Ecto neural progenitor cell (in vitro differentiated cells): ENCODE measurements at places on chromosomes 7 and 10.
A peak's percentile ranks its signal among the peaks of the same experiment; 100 is the strongest.

DNA sequence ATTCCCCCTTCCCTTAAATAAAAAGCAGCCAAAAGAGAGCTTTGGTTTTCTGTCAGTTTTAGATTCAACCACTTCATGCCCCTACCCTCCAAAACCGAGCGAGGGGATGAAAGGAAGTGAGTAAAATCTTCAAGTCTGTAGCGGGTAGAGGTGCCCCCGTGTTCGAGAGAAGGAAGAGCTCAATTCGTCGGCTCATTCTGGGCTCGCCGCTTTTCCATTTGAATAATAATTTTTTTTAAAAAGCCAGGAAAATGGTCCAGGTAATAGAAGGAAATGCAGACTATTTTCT lies 436.2 kb upstream of the GALNT17 start:
- no peak for DNase-seq

GRCh38 chr10:84336406-84337090 lies 8.2 kb downstream of the CCSER2 start:
- no peak for DNase-seq

- DNase-seq = no peak
Measured at GRCh38 chr10:61399406-61399805, 53.8 kb downstream of the TMEM26 start.

GRCh38 chr10:92027141-92027540 lies 103.6 kb downstream of the BTAF1 start:
- DNase-seq = no peak

- DNase-seq = no peak
Measured at GRCh38 chr7:106776618-106777347, 88.3 kb upstream of the PIK3CG start.

DNA sequence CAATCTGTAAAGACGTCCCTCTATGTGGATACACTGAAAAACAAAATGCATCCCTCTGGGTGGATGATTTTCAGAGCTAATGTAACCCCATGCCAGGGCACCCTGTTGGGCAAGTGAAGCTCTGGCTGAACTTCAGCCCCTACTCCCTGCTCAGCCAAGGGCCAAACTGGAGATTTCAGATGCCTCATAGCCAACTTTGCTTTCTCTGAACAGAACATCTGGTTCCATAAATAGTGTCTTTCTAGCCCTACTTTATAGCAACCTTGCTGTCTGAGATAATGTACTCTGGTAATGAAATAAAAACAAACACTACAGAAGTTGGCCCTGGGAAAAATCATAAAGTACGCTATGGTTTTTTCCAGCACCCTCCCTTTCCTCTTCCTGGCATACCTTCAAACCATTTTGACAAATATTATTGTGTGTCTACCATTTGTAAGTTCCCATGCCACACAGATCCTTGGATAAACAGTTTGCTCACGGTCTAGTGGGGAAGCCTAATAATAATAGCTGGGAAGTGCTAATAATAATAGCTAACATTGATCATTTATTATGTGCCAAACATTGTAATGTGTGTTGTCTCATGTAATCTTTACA lies 3.4 kb downstream of the ENTPD1 start:
- DNase-seq = no peak

- DNase-seq = no peak
Measured at GRCh38 chr7:130907439-130907838, 173.4 kb upstream of the KLF14 start.

DNA sequence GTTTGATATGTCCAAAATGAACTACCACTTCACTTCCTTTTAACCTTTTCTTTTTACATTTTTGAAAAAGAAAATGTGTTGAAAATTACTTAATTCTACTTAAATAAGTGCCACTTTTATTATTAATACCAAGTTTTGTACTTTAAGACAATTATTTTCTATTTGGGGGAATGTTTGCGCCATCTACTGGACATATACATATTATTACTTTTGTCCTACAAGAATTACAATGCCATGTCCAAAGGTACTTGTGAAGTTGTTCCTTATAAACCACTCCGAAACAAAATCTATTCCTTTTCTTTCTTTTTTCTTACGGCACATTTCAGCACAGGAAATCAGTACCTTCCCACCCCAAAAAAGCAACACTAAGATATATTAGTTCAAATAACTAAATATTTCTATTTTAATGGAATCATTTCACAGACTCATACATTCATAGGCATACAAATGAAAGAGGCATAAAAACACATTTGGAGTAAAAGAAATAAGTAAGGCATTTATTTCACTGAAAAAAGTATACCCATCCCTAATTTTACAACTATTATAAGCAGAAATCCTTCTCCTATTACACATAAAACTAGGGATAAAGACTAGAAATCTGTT lies 169.9 kb downstream of the RNF133 start:
- no peak for DNase-seq

GRCh38 chr7:51026341-51026740 lies 243.6 kb upstream of the GRB10 start:
- DNase-seq = peak; percentile 20

- no peak for DNase-seq
Measured at GRCh38 chr7:78124216-78124615, 325.6 kb downstream of the PHTF2 start.

DNA sequence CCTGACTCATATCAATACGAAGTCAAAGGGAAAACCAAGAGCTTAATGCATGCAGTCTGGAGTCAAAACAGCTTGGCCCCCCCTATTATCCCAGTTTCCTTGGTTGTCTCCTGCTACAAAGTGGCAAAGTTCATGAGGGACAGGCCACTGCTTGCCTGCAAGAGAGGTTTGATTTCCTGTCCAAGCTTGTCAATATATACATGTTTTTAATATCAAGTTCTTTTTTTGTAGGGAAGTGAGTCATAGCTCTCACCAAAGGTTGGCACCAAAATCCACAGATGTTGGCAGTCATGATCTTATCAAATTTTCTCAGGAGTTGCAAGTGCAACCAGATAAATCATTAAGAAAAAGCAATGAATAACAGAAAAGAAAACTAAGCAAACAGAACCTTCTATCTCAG lies 176.8 kb downstream of the COBL start:
- no peak for DNase-seq

DNA sequence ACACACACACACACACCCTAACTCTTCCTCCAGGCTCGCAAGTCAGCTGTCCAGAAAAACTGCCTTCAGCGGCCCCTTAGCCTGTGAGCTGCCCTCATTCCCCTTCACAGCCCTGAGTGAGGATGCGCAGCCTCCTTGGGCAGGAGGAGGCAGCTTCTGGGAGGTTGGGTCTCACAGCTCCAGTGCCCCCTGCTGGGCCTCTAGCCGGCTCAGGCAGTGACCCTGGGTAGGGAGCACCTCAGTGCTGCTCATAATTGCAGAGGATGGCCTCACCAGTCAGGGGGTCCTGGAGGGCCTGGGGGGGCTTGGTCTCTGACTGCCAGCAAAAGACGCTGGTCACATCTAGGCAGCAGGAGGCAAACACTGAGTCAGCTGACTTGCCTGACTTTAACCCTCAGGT lies 43.7 kb downstream of the ZNF273 start:
- peak; percentile 62 for DNase-seq

DNA sequence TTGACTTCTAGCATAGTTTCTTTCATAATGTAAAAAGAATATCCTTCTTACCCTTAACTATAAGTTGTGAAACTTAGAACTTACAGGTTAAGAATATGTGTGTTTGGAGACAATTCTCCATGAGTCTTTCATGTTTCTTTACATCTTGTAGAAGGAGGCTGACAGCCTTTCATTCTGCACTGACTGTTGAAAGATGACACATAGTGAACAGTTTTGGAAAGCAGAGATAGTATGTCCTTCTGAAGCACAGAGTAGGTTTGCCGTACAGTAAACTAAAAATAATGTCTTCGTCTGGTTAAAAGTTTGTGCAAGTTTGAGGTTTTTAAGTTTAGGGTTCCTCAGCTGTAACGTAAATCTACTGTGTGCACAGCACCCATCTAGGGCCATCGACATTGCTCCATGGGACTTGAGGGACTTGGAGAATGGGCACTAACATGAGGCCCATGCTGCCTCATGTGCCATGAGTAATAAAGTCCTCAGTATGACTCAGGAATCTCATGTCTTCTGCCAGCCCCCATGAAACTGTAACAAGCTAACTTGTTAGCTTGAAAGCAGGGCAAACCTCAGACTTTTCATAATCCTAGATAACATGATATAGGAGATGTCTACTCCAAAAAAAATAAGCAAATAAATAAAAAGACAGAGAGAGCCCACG lies 24.5 kb upstream of the ELAPOR2 start:
- DNase-seq = no peak

DNA sequence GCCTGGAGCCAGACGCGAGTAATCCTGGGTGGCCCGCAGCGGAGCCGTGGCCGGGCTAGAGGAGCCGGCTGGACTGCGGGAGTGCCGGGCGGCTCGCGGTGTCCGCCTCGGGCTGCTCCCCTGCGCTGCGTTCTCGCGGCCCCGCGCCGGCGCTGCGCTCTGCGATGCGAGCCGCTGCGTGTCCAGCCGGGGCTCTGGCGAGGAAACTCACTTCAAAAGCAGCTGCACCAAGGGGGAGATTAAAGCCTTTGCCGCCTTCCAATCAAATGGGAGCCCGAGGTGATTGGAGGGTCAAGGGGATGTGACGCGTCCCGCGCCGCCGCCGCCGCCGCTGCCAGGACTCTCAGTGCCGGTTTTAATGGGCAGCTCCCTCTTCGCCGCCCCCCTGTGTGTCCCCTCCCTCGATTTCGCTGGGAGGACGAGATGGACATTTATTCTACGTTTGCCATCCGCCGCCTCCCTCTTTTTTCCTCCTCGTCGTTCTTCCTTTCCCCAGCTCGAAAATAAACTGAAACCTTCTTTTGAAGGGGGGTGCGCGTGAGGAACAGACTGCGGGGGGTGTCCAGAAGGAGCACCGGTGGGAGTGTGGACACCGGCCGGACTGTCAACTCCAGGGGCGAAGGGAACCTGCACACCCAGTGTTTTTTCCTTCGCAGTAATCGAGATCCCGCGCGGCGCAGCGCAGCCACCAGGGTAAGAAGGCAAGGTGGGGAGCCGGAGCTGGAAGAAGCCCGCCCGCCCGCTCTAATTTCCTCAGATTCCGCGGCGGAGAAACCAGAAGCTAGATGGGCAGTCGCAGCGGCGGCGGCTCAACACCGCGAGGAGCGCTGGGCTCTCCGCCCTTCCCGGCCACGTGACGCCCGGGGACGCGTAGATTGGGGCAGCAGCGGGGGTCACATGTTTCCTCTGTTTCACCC lies at the start of gene ZNF503:
TSS of gene ZNF503 (minus strand) at position 196 of the 917 bp plus-strand sequence. CDS start 345 bp downstream, outside the sequence.
- DNase-seq = peak; percentile 97

DNA sequence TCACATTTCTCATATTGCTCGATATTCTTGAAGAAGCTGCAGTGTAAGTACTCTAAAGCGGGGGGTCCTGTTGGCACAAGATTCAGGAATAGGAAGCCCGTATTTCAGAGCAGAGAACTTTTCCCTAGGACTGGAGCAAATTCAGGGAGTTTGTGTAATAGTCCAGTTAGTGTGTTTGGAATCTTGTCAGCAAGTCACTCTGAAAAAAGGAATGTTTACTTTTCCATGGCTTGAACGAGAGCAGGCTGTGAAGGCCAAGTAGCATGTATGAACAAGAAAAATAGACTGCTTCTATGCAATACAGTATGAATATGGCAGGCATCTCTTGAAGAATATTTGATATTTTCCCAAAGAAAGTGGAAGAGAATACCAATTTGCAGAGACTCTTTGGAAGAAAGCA lies 39.8 kb downstream of the CDC123 start:
- no peak for DNase-seq

DNA sequence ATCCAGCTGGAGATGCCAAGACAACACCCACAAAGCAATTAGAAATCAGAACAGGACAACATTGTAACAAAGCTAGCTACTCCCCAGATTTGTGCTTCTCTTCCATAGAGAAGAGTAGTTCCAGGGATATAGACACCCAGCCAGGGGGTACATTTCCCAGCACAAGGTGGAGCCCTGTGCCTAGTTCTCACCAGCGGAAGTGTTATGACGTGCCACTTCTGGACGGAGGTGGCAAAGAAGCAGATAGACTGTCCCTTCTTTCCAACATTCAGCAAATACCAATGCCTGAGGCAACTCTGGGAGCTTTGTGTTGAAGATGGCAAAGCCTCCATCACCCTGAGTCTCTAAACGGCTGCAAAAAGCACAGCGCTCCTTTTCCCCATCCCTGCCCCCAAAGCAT lies 23.4 kb upstream of the GSAP start:
- no peak for DNase-seq

DNA sequence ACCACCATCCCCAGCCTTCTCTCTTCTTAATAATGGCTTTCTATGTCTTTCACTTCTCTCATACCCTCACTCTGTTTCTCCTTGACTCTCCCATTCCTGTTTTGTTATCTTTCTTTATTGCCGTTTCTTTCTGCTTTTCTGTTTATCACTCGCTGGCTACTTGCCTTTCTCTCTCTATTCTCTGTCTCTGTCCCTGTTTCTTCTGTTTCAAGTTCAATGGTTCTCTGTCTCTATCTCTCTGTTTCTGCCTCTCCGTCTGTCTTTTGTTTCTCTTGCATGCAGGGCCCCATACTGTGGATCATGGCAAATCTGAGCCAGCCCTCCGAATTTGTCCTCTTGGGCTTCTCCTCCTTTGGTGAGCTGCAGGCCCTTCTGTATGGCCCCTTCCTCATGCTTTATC lies at the start of gene OR6V1:
TSS of gene OR6V1 (plus strand) at position 301 of the 400 bp plus-strand sequence. CDS start at position 301, 0 bp downstream.
- DNase-seq = no peak

GRCh38 chr10:62610649-62611229 lies 193.8 kb upstream of the ADO start:
- DNase-seq = peak; percentile 82
